ENCODE measurements at places on chromosomes 7 and 10.

GRCh38 chr10:108791030-108791429, 1132.3 kb downstream of the XPNPEP1 start:
- DNase-seq: no peak

DNA sequence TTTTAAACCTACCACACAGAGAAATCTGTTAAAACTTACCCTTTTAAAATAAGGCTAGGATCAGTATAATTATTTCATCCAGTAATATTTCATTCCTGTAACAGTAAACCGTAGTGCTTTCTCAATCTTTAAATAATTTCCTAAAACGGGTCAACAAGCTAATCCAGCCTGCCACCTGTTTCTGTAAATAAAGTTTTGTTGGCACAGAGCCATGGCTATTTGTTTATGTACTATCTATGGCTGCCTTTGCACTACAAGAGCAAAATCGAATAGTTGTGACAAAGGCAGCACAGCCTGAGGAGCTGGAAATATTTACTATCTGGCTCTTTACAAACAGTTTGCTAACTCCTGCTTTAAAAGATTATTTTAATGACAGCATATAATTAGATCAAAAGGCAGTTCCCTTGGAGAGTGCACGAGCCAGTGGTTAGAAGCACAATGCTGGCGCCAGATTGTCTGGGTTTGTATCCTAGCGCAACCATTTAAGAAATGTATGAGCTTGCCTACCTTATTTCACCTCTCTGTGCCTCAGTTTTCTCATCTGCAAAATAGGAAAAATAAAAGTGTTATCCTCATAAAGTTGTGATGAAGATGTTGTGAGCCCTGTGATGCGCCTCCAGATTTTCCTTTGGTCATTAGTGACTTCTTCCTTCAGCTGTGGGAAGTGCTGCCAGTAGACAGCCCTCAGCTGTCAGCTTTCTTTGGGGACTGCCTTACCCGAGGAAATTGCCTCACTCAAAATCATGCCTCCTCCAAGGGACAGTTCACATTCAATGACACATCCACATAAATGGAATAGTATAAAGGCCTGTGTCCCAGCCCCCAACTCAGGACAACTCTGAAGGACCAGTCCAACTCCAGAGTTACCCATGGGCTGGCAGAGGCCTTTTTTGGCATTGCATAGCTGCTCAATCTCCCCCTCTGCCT, 11.8 kb upstream of the MIOS start:
- DNase-seq: peak; percentile 55

- peak; percentile 70 for DNase-seq
Measured at GRCh38 chr7:120554960-120555571, 282.1 kb downstream of the KCND2 start.

- no peak for DNase-seq
Measured at GRCh38 chr7:3510101-3511020, 209.3 kb downstream of the SDK1 start.

GRCh38 chr7:155458878-155459699, 1.2 kb downstream of the EN2 start:
- no peak for DNase-seq

All from muscle of back (tissue), 13 donors.